Spleen (tissue), 13 donors: ENCODE measurements at places on chromosomes 6 and 20.

GRCh38 chr20:40431112-40431511 is 257.9 kb downstream of the MAFB start:
- DNase-seq, result no peak

GRCh38 chr6:118588626-118589025 is 40.5 kb downstream of the PLN start:
- DNase-seq, result no peak

GRCh38 chr20:34971561-34972235 is 16.0 kb downstream of the MYH7B start:
- no peak for DNase-seq

- DNase-seq, result no peak
These were observed 76.7 kb upstream of the CLDN20 start for GRCh38 chr6:155187106-155187505.

DNA sequence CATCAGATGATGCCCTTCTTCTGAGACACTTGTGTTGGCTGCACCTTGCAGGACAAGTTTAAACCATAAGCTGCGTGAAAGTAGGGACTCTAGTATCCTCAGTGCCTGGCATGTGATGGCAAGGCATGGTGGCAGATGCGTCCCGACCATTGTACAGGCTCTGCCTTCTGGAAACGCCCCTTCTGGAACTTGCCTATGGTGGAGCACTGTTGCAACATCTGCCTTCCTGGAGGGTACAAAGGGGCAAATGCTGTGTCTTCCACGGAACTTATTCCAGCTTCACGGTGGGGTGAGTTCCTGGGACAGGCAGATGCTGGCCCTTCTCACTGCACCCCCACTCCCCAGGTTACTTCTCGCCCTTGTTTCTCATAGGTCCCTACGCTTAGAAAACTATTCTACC is 232.8 kb downstream of the THBS2 start:
- DNase-seq, result no peak

DNA sequence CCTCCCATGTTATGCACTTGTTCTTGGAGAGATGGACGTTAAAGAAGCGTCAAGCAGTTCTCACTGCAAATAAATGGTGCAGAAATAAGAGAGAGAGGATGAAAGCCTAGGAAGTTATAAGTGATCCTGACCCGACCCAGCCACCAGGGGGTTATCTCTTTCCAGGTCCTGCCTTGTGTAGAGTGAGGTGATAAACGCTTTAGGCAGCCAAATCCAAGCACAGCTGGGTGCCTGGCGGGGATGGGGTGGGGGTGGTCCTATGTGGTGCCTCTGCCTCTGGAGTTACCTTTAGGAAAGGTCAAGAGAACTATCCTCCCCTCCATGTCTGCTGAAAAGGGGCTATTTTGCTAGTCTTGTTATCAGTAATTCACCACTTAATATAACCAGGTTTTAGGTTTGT is 9.2 kb upstream of the TFAP2A start:
- no peak for DNase-seq
